ENCODE measurements at places on chromosomes 7 and 10.

GRCh38 chr10:13291061-13291460 is 8.8 kb downstream of the PHYH start:
- no peak for DNase-seq

DNA sequence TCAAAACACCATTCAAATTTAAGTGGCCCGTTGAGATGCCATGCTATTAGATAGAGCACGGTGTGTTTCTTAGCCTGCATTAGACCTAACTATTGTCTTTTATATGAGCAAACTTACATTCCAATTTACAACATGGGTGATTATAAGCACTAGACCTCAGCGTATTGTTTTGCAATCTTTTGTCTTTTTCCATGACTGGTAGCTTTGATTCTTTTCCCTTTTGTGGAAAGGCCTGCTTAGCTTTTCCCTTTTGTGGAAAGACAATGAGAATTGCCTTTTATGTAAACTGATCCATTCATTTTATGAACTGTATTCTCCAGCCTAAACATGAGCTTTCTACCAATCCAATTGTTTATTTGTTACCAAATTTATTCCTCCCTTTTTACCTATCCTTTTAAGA is 823.1 kb downstream of the CCSER2 start:
- DNase-seq = no peak

- peak; percentile 84 for DNase-seq
Measured at GRCh38 chr7:44678471-44679179, 70.0 kb upstream of the ZMIZ2 start.

- DNase-seq = no peak
Measured at GRCh38 chr7:138622841-138623240, 78.3 kb downstream of the SVOPL start.

DNA sequence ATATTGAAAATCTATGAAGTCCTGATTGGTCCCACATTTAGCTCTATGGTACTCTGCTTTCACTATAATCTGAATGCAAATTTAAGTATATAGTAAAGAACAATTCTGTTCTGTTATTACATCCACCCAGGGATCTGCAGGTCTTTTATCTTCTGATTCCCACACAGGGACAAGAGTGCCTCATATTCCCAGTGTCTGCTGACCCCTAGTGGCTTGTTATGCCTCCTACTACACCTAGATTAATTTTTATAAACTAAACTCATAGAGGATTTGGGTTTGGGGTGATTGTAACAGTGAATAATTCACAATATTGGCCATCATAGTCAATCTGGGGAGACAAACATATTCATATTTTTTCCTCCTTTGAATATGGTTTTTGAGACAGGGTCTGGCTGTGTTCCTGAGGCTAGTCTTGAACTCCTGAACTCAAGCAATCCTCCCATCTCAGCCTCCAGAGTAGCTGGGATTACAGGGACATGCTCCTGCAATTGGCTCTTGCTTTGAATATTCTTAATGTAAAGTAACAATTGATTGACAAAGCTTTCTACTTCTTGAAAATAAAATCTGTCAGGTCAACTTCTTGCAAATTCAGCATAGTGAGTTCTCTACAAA is 282.1 kb downstream of the KCND2 start:
- no peak for DNase-seq

DNA sequence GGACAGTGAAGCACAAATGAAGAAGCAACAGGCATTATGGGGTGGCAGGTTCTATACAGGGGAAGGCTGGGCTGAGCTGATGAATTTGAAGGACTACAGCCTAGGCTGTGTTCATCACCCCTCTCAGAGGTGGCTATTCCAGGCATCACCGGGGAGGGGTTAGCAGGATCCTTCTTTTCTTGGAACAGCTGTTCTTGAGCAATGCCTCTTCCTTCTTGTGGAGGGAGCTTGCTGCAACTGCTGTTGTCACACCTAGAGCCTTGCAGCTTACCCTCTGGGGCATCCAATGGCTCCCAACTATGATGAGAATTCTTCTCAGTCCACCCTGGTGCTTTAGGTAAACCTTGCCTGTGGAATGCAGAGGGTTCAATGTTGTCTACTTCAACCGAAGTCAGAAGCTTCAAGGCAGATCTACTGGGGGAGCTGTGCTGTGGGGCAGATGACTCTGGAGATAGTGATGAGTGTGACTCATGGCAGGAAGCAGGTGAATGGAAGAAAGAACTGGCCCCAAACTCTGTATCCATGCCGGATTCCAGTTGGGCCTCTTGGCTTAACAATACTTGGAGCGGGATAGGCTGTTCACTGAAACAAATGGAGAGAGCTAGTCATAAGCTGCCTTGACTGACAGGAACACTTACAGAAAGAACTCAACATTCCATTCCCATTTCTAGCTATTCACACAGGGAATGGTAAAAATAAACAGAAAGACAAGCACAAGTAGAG is 21.5 kb upstream of the PPP3CB start:
- no peak for DNase-seq

DNA sequence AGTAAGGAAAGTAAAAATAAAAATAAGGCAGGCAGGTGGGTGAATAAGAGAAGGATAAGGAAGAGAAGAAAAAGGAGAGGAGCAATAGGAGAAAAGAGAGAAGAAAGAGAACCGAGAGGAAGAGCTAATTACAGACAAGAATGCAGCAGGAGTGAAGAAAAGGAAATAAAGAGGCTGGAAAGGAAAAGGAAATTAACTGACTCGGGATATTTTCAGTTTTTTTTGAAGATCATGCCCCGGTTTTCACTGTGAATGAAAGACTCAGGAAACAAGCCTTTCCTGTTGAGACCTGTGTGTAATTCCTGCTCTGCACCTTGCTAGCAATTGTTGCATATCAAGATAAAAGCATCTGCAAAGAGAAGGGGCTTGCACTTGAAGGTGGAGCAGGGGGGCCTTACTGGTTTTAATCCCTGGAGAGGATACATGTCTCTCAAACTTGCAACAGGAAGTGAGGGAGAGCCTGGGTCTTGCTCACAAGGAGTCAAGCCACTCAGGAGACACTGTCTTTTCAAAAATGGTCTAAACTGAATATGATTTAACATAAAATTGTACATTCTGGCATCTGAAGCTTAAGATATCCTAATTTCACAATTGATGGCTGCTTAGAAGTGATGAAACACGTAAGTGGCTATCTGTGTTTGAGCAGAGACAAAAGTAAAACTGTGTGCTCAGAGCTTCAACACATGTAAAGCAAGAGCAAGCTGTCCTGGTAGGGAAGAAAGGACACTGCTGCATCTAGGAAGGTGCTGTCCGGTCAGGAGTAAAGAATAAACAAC is 157.6 kb downstream of the FAM107B start:
- peak; percentile 66 for DNase-seq

DNA sequence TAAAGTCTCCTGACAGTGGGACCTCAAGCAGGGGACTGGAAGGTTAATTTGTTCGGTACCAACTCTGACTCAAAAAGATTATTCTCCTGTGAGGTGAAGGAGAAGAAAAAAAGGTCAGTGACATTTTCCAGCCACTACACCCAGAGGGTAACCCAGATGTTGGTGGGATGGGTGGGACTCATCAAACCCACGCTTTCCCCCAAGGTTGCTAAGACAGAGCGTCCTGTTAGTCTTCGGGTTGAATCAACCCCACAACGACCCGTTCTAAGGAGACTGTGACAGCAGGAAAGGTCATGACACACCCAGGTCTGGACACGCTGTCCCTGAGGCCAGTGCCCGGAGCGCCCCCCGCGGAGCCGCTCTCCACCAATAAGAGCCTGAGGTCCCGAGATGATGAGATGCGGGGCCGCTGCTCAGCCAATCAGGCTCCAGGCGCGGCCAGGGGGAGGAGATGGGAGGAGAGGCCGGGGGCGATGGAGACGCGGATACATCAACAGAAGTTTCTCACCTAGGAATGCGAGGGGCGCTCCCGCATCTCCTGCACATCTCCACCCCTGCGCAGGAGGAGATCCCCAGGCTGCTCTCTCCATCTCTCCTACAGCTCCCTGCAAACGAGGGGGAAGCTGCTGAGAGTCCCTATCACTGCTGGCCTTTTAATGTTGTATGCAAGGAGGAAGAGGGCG is at the start of gene WNT16:
WNT16 (plus strand) TSS at position 493 of the 683 bp plus-strand sequence. CDS start 293 bp downstream, outside the sequence.
- DNase-seq = no peak

GRCh38 chr7:38321515-38321944 is 48.1 kb upstream of the TARP start:
- DNase-seq = no peak

DNA sequence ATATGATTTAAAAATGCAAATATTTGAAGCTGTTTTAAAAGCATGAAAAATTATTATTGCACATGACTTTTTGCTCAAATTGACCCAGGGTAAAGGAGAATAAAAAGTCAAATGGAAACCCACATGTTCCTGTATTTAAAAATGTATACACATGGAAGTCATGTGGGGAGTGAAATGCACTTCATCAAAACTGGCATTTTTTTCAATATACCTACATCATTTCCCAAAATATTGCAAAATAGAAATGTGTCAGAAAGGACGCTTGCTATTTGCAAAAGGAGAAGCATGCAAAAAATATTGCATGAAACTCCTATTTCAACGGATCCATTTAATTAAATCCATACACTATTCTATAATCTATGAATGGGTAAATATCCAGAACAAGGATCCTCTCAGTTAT is 117.0 kb downstream of the POU6F2 start:
- peak; percentile 2 for DNase-seq

- no peak for DNase-seq
Measured at GRCh38 chr10:129601737-129602136, 134.7 kb downstream of the MGMT start.

- DNase-seq = peak; percentile 93
Measured at GRCh38 chr10:33618196-33618595, 283.7 kb upstream of the NRP1 start.

DNA sequence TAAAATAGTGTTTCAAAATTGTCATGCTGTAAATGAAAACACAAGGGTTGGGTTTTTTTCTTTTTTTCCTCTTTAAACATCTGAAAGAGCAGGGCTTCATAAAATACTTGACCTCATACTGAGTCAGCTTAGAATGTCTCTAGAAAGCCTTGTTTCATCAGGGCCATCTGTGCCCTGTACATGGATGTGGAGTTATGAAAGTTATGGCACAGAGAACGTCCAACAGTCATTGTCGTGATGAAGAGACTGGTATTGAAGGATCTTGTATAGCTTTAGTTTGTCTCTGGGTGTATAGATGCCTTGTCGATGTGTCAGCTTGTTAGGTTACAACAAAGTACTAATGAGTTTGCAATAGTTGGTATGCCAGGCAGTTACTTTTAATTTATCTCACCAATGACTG is 127.3 kb downstream of the FAM204A start:
- no peak for DNase-seq

GRCh38 chr10:61081301-61081700 is 137.3 kb upstream of the RHOBTB1 start:
- no peak for DNase-seq

DNA sequence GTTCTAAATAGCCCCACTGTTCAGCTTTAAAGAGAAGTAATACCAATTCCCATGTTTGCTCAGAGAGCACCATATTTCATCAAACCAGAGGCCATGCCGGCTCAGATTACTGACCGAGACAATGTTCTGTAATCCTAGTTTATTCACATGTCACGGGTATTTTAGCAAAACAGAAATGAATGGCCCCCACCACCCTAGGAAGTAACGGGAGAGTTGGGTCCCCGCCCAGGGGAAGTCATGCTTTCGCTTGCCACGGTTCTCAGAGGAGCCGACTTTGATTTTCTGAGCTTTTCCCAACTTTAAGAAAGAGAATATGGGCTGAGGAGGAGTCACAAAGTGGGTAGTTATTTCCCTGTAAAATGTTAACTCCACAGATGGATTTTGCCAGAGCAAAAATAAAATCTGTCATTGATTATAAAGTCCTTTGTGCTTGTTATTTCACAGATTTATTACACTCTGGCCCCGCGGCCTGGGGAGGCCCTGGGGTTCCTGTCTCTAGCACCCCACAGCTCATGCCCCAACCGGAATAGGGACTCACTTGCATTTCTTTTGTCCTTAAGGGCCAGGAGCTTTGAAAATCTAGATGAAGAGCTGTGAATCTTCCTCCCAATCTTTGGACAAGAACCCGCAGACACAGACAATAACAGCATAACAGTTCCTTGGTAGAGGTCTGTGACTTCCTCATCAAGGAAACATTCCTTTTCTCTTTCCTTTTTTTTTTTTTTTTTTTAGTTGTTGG is 3.7 kb upstream of the GDF10 start:
- DNase-seq = no peak

DNA sequence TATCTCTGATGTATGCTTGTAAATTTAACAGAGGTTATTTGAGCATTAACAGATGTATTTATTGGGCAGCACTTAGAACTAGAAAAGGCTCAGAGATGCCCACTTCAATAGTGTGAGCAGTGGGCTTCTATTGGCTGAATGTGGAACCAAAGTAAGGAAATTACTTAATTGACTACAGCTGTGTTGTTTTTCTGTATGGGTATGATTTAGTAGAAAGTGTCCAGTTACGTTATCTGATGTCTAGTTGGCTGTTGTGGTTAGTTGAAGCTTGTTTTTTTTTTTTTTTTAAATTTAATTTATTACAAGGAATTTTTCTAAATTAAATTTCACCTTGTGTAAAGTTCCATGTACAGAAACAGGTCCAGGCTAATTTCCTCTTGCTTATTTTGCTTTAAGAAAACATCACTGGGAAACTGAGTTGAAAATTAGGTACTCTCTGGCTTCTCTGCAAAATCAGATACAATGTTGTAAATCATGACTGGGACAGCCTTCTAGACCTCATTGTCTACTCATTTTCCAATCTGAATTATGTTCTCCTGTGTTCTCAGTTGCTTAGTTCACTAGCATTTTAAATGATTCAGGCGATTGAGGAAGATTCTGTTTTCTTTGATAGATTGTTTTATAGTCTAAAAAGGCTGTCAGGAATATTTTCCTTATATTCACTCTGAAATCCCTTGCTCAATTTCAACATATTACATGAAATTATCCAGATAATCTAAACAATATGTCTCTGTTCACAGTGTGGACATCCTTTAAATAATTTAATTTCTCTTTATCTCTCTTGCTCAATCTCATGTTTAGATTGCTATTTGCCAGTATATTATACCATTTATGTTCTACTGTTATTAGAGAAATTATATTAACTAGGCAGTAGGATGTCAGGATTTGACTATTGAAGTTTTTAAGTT is 53.0 kb downstream of the PHF14 start:
- no peak for DNase-seq

- no peak for DNase-seq
Measured at GRCh38 chr7:22190736-22191135, 166.2 kb downstream of the RAPGEF5 start.

DNA sequence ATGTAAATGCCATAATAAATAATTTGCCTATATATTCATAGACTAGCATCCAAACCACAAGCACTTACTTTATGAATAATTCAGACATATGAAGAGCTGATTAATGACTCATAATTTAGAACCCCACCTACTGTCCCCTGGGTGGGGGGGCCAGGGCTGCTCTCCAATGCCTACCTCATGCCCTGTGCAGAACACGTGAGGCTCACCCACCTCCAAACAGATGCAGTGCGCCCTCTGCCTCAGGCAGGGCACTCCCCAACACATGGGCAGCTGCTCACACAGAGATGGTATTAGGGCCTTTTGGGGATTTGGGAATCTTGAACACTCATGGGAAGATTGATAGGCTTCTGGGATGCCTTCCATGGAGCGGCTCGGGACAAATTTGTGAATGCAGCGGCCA is 75.1 kb upstream of the INSIG1 start:
- DNase-seq = no peak

- DNase-seq = peak; percentile 67
Measured at GRCh38 chr7:66099551-66100407, 14.9 kb upstream of the CRCP start.

All from MV-4-11 (cell line).